Ammon's horn (tissue), 1 donor: ENCODE measurements at places on chromosomes 6 and 20.
A peak's percentile ranks its signal among the peaks of the same experiment; 100 is the strongest.

- no peak for DNase-seq
These were observed 77.4 kb downstream of the TTLL2 start for GRCh38 chr6:167402195-167402686.

DNA sequence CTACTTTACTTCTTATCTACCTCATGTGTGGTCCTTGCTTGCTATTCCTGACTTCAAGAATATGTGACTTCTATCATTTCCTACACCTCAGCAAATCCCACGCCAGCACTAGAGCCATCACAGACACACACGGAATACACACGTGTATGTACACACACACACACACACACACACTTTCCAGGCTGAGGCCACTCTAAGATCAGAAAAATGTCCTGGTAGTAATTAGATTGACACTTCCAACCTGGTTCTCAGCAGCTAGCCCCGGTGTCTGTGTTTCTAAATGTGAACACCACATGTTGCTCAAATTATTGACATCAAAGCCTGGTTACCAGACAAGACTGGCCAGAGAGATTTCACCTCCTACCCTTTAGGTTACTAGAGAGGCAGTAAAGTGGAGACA lies 54.1 kb upstream of the SASH1 start:
- DNase-seq: no peak

- DNase-seq: no peak
These were observed 142.1 kb downstream of the BMP7 start for GRCh38 chr20:57124366-57124765.

- no peak for DNase-seq
These were observed 112.0 kb downstream of the CDK19 start for GRCh38 chr6:110703010-110703905.

- no peak for DNase-seq
These were observed 77.5 kb downstream of the ATXN1 start for GRCh38 chr6:16683641-16684194.

- no peak for DNase-seq
These were observed 92.9 kb downstream of the SAMD3 start for GRCh38 chr6:130129762-130130246.

GRCh38 chr20:10927011-10927583 lies 253.3 kb upstream of the JAG1 start:
- no peak for DNase-seq

GRCh38 chr20:62856931-62857619 lies 4.5 kb downstream of the TCFL5 start:
- DNase-seq: no peak

- no peak for DNase-seq
These were observed 64.2 kb upstream of the SDHAF4 start for GRCh38 chr6:70502484-70502883.

- peak; percentile 74 for DNase-seq
These were observed at the start of gene SNX21 for GRCh38 chr20:45833030-45833882. SNX21 (plus strand) TSS chr20:45833799; CDS start chr20:45833920, 121 bp downstream.

DNA sequence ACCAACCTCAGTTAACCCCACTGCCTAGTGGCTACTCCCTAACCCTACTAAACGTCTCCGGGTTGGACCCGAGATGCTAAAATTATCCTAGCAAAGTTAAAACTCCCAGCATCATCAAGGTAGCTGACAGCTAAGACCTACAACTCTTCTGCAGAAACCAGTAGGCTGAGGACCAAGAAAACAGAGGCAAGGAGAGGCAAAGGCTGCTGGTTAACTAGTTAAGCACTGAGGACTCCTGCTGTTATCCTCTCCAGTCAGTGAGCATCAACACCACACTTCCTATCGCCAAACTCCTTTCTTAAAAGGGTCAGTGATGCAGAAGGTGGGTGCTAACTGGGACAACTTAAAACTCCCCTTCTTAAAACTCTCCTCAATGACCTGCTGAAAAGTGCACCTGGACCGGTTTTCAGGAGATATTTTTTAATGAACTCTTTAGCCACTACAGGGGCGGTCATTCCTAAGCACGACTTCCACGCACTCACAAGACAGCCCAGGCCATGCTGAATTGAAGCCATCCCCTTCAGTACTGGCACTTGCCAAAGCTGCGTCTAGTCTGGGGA lies 1.7 kb downstream of the TRERF1 start:
- DNase-seq: no peak

DNA sequence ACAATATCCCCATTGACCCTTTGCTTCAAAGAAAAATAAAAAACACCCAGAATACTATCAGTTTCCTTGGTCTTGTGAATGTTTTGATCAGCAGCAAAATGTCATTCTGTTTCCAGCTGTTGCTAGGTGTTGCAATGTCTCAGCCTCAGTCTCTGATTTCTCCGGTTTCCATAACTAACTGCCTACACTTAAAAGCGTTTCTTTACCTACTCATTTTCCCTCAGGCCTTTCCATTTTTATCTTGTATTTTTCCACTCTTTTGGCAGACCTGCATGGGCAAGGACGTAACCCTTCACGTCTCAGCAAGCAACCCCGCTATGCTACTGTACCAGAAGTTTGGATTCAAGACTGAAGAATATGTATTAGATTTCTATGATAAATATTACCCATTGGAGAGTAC lies 49.4 kb downstream of the KAT14 start:
- no peak for DNase-seq

DNA sequence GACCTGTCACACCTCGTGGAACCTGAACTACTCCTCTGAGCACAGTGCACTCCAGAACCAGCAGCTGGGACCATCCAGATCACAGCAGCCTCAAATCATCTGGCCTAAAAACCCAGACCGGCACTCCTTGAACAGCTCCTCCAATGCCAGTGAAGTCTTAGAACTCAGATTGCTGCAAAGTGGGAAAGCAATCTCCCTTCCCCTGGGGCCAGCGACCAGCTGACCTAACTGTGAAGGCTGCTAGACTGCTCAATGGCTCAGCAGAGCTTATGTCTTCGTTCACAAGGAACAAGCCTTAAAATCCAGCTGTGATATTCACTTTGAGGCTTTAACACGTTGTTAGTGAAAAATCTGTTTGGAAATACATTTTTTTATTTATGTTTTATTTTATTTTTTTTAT lies 243.2 kb downstream of the ANKRD60 start:
- DNase-seq: no peak

DNA sequence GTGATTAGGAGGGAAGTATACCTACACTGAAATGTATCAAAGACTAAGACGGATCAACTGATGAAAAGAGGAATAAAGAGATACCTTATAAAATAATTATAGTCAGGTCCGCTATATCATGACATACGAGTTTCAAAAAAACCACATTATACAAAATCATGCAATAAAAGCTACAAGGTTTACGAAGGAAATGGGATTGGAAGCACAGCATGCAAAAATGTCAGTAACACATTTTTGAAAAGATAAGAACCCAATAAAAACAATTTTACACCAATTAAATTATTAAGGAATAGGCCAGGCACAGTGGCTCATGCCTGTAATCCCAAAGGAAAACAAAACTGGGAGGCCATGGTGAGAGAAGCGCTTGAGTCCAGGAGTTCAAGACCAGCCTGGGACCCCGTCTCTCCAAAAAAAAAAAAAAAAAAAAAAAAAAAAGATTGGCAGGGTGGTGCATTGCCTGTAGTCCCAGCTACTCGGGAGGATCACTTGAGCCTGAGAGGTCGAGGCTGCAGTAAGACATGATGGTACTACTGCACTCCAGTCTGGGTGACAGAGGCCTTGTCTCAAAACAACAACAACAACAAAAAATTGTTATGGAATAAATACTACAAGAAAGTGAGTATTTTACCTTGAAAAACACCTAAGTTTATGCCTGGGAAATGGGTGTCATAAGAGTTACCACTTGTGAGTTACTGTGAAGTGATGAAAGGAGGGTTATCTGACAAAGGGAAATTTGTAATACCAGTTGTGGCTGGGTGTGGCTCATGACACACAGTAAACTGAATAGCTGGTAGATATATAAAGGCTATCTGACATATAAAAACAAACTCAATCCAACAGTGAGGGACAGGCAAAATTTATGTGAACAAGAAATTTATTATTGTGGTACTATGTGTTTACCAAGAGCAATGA lies 45.2 kb downstream of the RANBP9 start:
- no peak for DNase-seq

DNA sequence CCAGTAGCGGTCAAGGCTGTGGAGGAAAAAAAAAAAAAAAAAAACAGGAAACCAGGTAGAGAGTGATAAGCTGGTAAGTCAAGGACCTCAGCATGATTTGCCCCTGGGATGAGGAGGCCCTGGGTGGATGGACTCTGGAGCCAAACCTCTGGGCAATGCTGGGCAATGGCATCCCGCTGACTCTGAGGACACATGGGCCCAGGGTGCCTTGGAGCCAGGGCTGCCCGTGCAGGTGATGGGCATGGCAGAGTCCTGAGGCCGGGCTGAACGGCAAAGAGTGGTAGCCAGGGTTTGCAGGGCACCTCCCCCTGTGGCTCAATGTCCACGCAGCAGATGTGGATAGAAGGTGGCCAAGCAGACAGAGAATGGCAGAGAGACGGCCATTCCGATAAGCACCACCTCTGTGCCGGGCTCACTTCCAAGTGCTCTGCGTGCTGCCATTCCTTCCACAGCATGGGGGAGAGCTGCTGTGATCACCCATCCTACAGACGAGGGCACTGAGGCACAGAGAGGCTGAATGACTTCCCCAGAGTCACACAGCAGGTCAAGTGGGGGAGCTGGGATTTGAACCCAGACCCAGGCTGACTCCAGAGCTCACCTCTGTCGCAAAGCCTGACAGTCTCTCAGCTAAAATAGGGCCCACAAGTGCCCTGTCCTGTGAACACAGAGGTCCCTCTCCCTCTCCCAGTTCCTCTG lies 353.9 kb downstream of the CDH4 start:
- DNase-seq: no peak

- no peak for DNase-seq
These were observed 74.0 kb downstream of the IGF2R start for GRCh38 chr6:160042788-160043301.

- DNase-seq: no peak
These were observed 388.2 kb downstream of the SYNE1 start for GRCh38 chr6:152248980-152249379.
